Tracheal epithelial cell (primary cell): ENCODE measurements at places on chromosomes 7 and 10. TPM values are rescaled to one million over a fixed set of nuclear protein-coding genes. Genes with fewer than 3 reads are reported as not detected.

The MSS51 gene
- total RNA-seq = 0.24 and 0.85 TPM in 2 replicates

The IDI2 gene
- not detected in 2 replicates for total RNA-seq

The MSMB gene
- total RNA-seq = not detected in 2 replicates

The HOXA10 gene
- under 0.01 and 2.2 TPM in 2 replicates for total RNA-seq

The RNF32 gene
- total RNA-seq = 1.2 and 2.8 TPM in 2 replicates

The TM9SF3 gene
- total RNA-seq = 94.7 and 104 TPM in 2 replicates

The OPN1SW gene
- total RNA-seq = not detected in 2 replicates

The MYH16 gene
- under 0.01 and 1.2 TPM in 2 replicates for total RNA-seq

The PAX4 gene
- not detected in 2 replicates for total RNA-seq

The MYL10 gene
- total RNA-seq = not detected in 2 replicates

The SLC26A3 gene
- total RNA-seq = not detected in 2 replicates

The C10orf120 gene
- total RNA-seq = not detected in 2 replicates

The DYNC1I1 gene
- total RNA-seq = 0.21 and 0.24 TPM in 2 replicates

The NRG3 gene
- total RNA-seq = under 0.01 TPM in 1 of 2 replicates, not detected in the other

The CEP41 gene
- 10.6 and 12.1 TPM in 2 replicates for total RNA-seq

The TRIP6 gene
- 69.6 and 75.5 TPM in 2 replicates for total RNA-seq

The CDK1 gene
- total RNA-seq = 3.2 and 12.8 TPM in 2 replicates

The NEUROD6 gene
- total RNA-seq = not detected in 2 replicates

The MGAM2 gene
- total RNA-seq = not detected in 2 replicates

The SFTPA1 gene
- total RNA-seq = not detected in 2 replicates

The TRPV5 gene
- not detected in 2 replicates for total RNA-seq

The CALHM2 gene
- 0.43 and 0.72 TPM in 2 replicates for total RNA-seq

The IRF5 gene
- total RNA-seq = 8.9 and 13.9 TPM in 2 replicates

The TCAF2 gene
- 0.85 and 4.1 TPM in 2 replicates for total RNA-seq

The GRID1 gene
- under 0.01 and 0.21 TPM in 2 replicates for total RNA-seq

The ITGB8 gene
- 24.9 and 87.0 TPM in 2 replicates for total RNA-seq

The DMBT1 gene
- total RNA-seq = under 0.01 TPM in 1 of 2 replicates, not detected in the other

The AGR2 gene
- total RNA-seq = 9.2 and 279 TPM in 2 replicates

The COL13A1 gene
- total RNA-seq = 0.21 and 0.72 TPM in 2 replicates

The BRAT1 gene
- 23.4 and 34.7 TPM in 2 replicates for total RNA-seq

The CFAP70 gene
- 0.96 and 1.3 TPM in 2 replicates for total RNA-seq

The C10orf67 gene
- total RNA-seq = not detected in 2 replicates

The TWIST1 gene
- 7.7 and 16.4 TPM in 2 replicates for total RNA-seq

The LRRC4 gene
- 1.7 TPM in 2 replicates for total RNA-seq

The CXCL12 gene
- total RNA-seq = 0.48 TPM in 1 of 2 replicates, not detected in the other

The CHN2 gene
- total RNA-seq = not detected in 2 replicates

The TACR2 gene
- total RNA-seq = under 0.01 TPM in 1 of 2 replicates, not detected in the other

The KCNH2 gene
- total RNA-seq = 0.21 and 0.24 TPM in 2 replicates

The CRPPA gene
- total RNA-seq = 0.43 and 0.96 TPM in 2 replicates

The MUC12 gene
- not detected in 2 replicates for total RNA-seq

The EBF3 gene
- total RNA-seq = not detected in 2 replicates

The PDK4 gene
- total RNA-seq = 0.48 and 0.64 TPM in 2 replicates

The SPDYE11 gene
- total RNA-seq = not detected in 2 replicates
